ENCODE measurements at places on chromosomes 12 and 14. TPM values are rescaled to one million over a fixed set of nuclear protein-coding genes. Genes with fewer than 3 reads are reported as not detected.
A peak's percentile ranks its signal among the peaks of the same experiment; 100 is the strongest.

The SMOC1 gene
- total RNA-seq: not detected

The FOXA1 gene
- total RNA-seq: not detected

DNA sequence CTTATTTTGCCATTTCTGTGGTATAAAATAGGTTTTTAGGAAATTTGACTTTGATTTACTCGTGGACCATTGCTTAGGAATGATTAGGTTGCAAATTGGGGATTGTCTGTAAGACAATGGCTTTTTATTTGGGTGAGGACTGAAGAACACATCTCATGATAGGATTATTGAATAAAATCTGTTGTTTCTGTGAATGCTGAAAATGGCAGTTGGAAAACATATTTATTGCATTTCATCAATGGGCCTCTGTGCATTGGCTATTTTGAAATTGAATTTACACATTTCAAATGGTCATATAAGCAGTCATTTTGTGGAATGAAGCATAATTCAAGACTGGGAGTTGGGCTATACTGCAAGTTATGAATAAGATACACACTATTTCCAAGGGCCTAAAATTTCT lies 46.0 kb downstream of the FGD4 start:
- H3K27me3 ChIP-seq: no peaks in the 10 kb centered on the region
- H3K27ac ChIP-seq: no peak overlapping the region
- no peaks in the 10 kb centered on the region for H3K4me1 ChIP-seq
- no peaks in the 10 kb centered on the region for H3K36me3 ChIP-seq

- DNase-seq: no peak
- no peak overlapping the region for H3K4me3 ChIP-seq
- H3K4me1 ChIP-seq: no peaks in the 10 kb centered on the region
These were observed 29.7 kb upstream of the ATP2A2 start for GRCh38 chr12:110251381-110251780.

DNA sequence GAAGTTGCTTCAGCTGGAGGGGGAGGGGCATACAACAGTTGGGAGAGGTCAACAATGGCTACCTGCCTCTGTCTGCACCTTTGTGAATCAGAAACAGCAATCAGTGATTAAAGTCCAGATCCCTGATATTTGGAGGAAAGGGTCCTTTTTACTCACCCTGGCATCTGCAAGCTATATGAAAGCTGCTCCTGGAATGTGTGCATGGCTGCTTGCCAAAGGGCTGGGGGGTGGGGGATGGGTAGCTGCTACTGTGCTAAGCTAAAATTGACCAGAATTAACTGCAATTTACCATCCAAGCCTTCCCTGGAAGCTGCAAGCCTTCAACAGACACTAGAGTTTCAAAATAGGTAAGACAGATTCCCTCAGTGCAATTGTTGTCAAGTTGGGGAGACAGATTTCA lies 13.5 kb upstream of the GTF2A1 start:
- no peak overlapping the region for H3K4me3 ChIP-seq
- no peak overlapping the region for H3K27ac ChIP-seq
- H3K4me1 ChIP-seq: no peaks in the 10 kb centered on the region
- no peaks in the 10 kb centered on the region for H3K27me3 ChIP-seq

The KCNJ8 gene
- not detected for total RNA-seq

DNA sequence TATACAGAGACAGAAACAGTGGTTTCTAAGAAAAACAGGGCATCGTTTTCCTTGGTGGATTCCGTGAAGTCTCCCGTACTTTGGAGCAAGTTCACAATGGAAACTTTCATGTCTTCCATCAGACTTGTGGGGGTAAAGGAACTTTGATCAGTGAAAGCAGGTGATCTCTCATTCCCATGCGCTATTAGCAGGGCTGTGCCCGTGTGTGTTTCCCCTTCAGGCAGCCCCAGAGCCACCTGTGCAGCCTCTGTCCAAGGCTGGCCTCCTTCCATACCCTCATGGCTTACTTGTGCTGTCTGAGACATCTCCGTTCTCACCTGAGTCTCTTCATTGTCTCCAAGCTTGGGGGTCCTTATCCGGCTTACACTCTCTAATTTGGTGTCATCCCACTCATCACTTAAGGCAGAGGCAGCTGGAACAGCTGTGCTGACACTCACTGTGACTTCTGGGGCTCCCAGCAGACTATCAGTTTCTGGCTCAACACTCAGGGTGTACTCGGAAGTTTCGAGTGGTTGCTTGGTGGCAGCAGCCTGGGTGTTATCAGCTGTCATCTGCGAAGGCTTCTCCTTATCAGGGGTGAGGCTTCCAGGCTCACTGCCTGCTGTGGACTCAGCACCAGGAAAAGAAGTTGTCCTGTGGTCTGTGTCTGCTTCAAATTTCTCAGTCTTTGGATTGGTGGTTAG lies 13.8 kb downstream of the ARMH4 start:
- no peak overlapping the region for H3K27ac ChIP-seq
- peaks cover 6% of the 10 kb centered on the region for H3K27me3 ChIP-seq
- no peaks in the 10 kb centered on the region for H3K4me1 ChIP-seq
- no peaks in the 10 kb centered on the region for H3K36me3 ChIP-seq
- H3K4me3 ChIP-seq: no peak overlapping the region
- no peak for DNase-seq

GRCh38 chr14:96895658-96896271 lies 98.6 kb downstream of the VRK1 start:
- no peak overlapping the region for H3K4me3 ChIP-seq
- no peak for DNase-seq
- no peak overlapping the region for H3K27ac ChIP-seq
- no peaks in the 10 kb centered on the region for H3K36me3 ChIP-seq
- H3K4me1 ChIP-seq: peaks cover 8% of the 10 kb centered on the region
- no peaks in the 10 kb centered on the region for H3K27me3 ChIP-seq

The RNASE1 gene
- not detected for total RNA-seq

GRCh38 chr12:77553976-77554619 lies 276.6 kb upstream of the NAV3 start:
- DNase-seq: no peak
- H3K27me3 ChIP-seq: no peaks in the 10 kb centered on the region
- H3K36me3 ChIP-seq: no peaks in the 10 kb centered on the region
- no peak overlapping the region for H3K27ac ChIP-seq
- H3K4me3 ChIP-seq: no peak overlapping the region
- no peaks in the 10 kb centered on the region for H3K4me1 ChIP-seq

- H3K27ac ChIP-seq: no peak overlapping the region
- DNase-seq: no peak
- no peaks in the 10 kb centered on the region for H3K4me1 ChIP-seq
- no peaks in the 10 kb centered on the region for H3K27me3 ChIP-seq
- H3K4me3 ChIP-seq: no peak overlapping the region
- H3K36me3 ChIP-seq: no peaks in the 10 kb centered on the region
These were observed 299.8 kb upstream of the PRKD1 start for GRCh38 chr14:30227436-30227835.

The GPR162 gene
- not detected for total RNA-seq

DNA sequence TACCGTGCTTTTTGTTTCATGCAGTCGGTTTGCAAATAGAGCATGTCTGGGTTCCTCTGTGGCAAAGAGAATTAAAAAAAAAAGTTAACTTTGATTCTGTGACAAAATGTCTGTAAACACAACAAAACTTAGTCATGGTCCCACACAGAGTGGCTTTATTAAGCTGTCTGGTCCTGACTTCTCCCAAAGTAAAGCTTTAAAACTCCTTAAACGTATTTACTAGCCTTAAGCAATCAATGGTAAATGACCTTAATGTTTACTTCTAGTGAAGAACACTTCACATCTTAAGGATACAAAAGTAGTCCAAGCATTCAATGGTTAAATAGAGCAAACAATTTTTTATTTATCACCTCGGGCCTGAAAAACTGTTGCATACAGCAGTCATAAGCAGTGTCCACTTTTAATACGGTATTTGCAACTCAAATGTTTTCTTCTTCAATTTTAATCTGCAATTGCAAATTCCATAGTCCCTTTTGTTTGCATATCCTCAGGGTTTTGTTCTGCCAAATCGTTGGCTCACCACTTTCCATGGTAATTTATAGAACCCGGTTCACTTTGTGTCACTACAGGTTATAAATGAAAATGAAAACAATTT lies 453.0 kb upstream of the MIS18BP1 start:
- no peak overlapping the region for H3K4me3 ChIP-seq
- no peak overlapping the region for H3K27ac ChIP-seq
- no peak for DNase-seq
- no peaks in the 10 kb centered on the region for H3K27me3 ChIP-seq

- DNase-seq: no peak
- H3K36me3 ChIP-seq: no peaks in the 10 kb centered on the region
These were observed 150.1 kb downstream of the TSPAN9 start for GRCh38 chr12:3227076-3227975.

DNA sequence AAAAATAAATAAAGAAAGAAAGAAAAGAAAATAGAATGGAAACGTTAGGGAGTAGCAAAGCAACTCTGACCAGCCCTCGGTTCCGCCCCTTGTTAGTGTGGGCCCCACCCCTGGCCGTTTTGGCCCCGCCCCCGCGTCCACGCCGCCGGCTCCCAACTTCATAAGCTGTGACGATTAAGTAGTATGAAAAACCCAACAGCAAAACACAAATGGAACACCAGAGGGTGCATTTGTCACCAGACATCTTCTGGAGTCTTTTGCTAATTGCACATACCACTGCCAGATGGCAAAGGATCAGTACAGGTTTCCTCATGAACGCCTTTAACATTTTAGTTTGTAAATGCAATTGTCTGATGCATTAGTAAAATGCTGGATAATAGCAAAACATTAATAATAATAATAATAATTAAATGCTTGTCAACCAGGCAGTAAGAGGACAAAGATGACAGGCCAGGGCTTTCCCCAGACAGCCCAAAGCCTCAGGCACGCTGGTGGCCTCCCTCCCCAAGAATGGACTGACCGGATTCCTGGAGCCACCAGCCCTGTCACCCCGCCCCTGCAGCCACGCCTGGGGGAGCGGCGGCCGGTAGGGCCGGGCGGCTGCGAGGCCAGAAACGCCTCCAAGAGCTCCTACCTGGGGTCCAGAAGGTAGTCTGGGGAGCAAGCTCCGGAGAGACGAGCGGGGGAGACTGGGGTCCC lies 23.6 kb downstream of the HSP90AA1 start:
- no peaks in the 10 kb centered on the region for H3K36me3 ChIP-seq
- no peaks in the 10 kb centered on the region for H3K27me3 ChIP-seq
- H3K4me3 ChIP-seq: no peak overlapping the region

DNA sequence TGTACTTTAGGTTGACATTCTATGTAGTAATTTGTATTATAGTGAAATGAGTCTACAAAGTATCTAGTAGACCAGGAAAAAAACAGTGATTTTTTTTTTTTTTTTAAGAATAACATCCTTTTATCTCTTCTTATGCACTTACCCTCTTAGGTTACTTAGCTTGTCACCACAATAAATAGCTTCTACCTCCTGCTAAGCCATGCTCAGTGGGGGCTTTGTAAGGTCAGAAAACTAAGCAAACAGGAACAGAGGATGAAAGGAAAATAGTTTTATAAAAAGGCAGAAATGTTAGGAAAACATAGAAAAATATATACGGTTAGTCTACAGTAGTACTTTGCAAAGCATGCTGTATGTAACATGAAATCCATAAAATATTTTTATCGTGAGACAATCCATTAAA lies 385.3 kb upstream of the ATXN7L3B start:
- H3K36me3 ChIP-seq: no peaks in the 10 kb centered on the region
- no peaks in the 10 kb centered on the region for H3K4me1 ChIP-seq

GRCh38 chr12:39188689-39189088 lies 254.2 kb downstream of the KIF21A start:
- no peak overlapping the region for H3K4me3 ChIP-seq
- no peaks in the 10 kb centered on the region for H3K27me3 ChIP-seq
- no peak for DNase-seq
- H3K36me3 ChIP-seq: no peaks in the 10 kb centered on the region
- no peak overlapping the region for H3K27ac ChIP-seq
- no peaks in the 10 kb centered on the region for H3K4me1 ChIP-seq

DNA sequence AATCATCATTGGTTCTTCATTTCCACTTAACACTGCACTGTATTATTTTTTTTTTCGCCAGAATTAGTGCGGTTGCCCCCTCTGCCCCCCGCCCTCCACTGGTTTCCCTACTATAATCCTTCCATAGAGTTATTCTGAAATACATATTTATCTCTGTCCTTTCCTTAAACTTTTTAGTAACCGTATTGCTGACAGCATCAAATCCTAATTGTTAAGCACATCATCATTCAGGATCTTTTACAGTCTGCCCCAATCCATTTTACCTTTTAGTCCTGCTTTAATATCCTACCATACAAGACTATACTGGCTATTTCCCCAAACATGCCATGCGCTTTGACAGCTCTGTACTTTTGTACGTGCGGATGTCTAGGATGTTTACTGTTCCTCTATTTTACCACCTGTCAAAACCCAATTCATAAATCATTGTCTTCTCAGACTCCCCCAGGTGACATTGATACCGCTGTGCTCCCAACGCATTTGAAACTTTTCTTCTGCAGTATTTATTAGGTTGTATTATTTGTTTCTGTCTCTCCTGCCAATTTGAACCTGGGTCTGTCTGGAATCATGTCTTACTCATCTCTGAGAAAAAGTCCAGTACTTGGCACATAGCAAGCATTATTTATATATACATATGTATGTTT lies 1.0 kb downstream of the FGFR1OP2 start:
- peak; percentile 57 for DNase-seq
- no peaks in the 10 kb centered on the region for H3K27me3 ChIP-seq
- H3K27ac ChIP-seq: peak overlapping the region; percentile 88
- H3K4me3 ChIP-seq: peak overlapping the region; percentile 98
- H3K36me3 ChIP-seq: no peaks in the 10 kb centered on the region
- peaks cover 18% of the 10 kb centered on the region for H3K4me1 ChIP-seq

The PZP gene
- not detected for total RNA-seq

GRCh38 chr14:81511111-81511904 lies 22.3 kb downstream of the SEL1L start:
- no peak overlapping the region for H3K27ac ChIP-seq
- no peak for DNase-seq
- peaks cover 8% of the 10 kb centered on the region for H3K36me3 ChIP-seq
- no peak overlapping the region for H3K4me3 ChIP-seq

GRCh38 chr14:95304342-95304741 lies 15.4 kb downstream of the CLMN start:
- H3K4me3 ChIP-seq: no peak overlapping the region
- H3K27me3 ChIP-seq: peaks cover 4% of the 10 kb centered on the region
- H3K36me3 ChIP-seq: no peaks in the 10 kb centered on the region
- H3K4me1 ChIP-seq: peaks cover 28% of the 10 kb centered on the region
- no peak overlapping the region for H3K27ac ChIP-seq

DNA sequence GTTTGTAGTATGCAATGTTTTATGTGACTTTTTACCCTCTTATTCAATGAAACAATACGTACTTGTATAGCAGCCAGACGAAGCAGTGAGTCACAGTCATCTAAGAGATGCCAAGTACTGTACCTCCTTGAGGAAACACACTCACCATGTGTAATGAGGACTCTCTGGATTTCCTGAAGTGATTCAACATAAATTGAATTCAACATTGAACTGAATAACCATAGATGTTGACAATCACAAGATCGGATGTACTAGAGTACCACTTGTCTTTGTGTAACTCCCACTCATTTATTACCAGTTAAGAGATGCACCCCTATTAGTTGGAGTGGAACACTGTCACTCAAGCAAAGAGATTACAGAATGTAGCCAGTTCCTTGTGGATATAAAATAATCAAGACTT lies 175.2 kb upstream of the HMGA2 start:
- no peak overlapping the region for H3K4me3 ChIP-seq
- H3K27ac ChIP-seq: no peak overlapping the region
- H3K27me3 ChIP-seq: no peaks in the 10 kb centered on the region
- DNase-seq: no peak

Data from B cell (primary cell).